Chondrocyte (in vitro differentiated cells): ENCODE measurements at places on chromosomes 1 and 21. TPM values are rescaled to one million over a fixed set of nuclear protein-coding genes. Genes with fewer than 3 reads are reported as not detected.

DNA sequence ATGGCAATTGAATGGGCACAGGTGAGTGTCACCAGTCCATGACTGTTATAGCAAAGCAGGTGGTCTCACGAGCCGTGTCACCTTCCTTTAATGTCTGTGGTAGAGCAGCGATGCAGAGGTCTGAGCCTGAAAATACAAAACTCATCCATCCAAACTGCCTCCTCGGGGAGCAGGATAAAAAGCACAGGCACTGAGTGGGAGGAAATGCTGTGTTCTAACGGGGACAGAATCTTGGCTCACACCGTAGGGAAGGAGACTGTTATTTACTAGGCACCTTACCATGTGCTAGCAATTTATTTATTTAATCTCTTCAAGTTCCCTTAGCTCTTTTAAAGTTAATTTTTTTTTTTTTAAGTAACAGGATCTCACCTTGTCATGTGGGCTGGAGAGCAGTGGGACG lies 1.2 kb downstream of the ASCL5 start:
- peaks cover 10% of the 10 kb centered on the region for H3K27me3 ChIP-seq
- H3K27ac ChIP-seq: no peak overlapping the region
- no peak for DNase-seq
- peaks cover 3% of the 10 kb centered on the region for H3K36me3 ChIP-seq

GRCh38 chr1:83118472-83118871 lies 880.5 kb downstream of the TTLL7 start:
- H3K4me1 ChIP-seq: peaks cover 10% of the 10 kb centered on the region
- no peak for DNase-seq
- H3K27ac ChIP-seq: no peak overlapping the region
- no peaks in the 10 kb centered on the region for H3K36me3 ChIP-seq
- no peaks in the 10 kb centered on the region for H3K27me3 ChIP-seq
- H3K4me3 ChIP-seq: no peak overlapping the region

DNA sequence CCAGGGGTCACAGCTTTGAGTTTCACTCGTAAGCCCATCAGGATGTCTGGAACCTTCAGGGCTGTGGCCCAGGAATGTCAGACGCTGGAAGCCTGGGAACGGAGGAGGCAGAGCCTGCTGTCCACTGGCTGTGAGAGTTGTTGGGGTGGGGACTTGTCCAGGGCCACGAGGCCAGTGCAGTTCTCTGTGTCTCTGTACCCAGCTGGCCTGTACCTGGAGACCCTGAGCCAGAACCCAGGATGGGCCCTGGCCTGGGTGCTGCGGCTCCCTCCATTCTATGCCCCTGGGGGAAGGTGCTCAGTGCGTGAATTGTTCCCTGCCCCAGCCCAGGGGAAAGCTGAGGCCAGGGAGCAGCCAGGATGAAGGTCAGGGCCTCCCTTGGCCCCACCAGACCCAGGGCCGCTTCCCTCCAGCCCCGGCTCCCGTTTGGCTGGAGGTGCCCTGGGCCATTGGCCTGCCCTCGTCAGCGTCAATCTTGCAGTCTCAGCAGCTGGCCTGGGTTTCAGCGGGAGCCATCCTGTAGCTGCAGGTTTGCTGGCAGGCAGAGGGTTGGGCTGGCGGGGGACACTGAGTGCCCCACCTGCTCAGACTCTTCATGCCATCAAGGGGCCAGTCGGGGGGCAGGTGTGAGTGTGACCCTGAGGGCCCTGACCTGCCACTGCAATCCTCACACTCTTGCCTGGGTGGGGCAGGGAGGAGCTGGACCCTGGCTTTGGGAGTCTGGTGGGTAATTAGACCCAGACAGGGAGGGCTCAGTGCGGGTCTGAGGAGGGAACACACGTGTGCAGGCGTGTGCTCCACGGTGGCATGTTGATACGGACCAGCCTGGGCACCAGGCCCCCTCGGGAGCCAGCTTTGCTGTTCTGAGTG lies 724 bp upstream of the CALML6 start:
- no peaks in the 10 kb centered on the region for H3K36me3 ChIP-seq
- no peak for DNase-seq
- peaks cover 8% of the 10 kb centered on the region for H3K4me1 ChIP-seq

DNA sequence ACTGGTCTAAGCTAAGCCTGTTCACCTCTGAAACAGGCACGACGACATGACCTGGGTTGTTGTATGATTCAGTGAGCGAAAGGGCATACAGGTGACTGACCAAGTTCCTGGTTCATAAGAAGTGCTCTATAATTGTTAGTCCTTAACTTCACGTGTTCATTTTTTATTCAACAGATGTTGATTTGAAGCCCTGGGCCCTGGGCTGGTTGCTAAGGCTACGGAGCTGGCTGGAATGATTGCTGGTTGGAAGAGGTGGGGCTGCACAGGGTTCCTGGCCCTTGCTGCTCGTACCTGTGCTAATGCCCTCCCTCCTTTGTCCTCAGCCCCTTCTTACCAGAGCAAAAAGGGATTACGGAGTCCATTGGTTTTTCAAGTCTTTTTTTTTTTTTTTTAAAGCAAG lies 111.3 kb upstream of the CSF3R start:
- H3K27me3 ChIP-seq: peaks cover 50% of the 10 kb centered on the region
- no peak overlapping the region for H3K27ac ChIP-seq
- DNase-seq: no peak
- H3K36me3 ChIP-seq: no peaks in the 10 kb centered on the region

GRCh38 chr1:156571261-156571852 lies 1.0 kb downstream of the IQGAP3 start:
- no peaks in the 10 kb centered on the region for H3K27me3 ChIP-seq
- H3K4me1 ChIP-seq: peaks cover 25% of the 10 kb centered on the region
- H3K27ac ChIP-seq: peak overlapping the region; percentile 97
- no peak for DNase-seq

DNA sequence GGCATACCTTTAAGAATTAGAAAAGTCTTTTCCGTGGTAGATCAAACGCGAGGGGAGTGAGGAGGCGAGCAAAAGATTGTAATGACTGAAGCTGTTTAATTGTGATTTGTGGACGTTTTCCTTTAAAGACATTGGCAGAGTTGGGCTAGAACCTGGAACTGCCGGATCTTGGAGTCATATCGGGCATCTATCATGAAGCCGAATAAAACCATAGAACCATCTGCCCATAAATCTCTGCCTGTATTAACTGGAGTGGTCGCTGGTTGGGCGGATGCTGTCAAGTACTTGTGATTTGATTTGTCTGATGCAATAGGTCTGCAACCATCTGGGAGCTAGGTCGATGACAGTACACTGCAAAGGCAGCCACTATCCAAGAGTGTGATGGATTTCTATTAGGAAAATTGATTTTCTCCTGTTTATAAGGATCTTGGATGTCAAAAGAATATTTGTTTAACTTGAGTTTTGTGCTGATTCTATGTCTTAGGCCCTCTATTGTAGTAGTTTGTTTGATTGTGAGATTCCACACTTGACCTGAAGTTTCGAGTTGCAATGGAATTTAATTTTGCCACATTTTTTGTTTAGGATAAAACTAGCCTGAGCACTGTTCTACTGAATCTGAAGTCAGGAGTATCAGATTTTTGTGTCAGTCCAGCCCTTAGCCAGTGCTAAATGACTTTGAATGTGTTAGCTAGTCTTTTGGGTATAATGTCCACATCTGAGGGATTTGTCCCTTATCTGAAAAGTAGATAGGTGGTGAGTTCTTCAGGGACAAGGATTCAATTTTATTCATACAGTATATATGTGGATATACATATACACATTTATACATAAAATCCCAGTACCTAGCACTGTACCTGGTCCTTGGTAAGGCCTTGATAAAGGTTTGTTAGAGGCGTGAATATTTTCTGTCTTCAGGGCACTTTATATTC lies 1.2 kb downstream of the SARS1 start:
- H3K4me1 ChIP-seq: peaks cover 33% of the 10 kb centered on the region
- H3K27ac ChIP-seq: peak overlapping the region; percentile 100
- DNase-seq: no peak

- no peaks in the 10 kb centered on the region for H3K27me3 ChIP-seq
- no peaks in the 10 kb centered on the region for H3K36me3 ChIP-seq
- peaks cover 22% of the 10 kb centered on the region for H3K4me1 ChIP-seq
- H3K4me3 ChIP-seq: no peak overlapping the region
- no peak for DNase-seq
- peak overlapping the region; percentile 94 for H3K27ac ChIP-seq
Observed at GRCh38 chr1:245085508-245086095, 69.2 kb upstream of the KIF26B start.

DNA sequence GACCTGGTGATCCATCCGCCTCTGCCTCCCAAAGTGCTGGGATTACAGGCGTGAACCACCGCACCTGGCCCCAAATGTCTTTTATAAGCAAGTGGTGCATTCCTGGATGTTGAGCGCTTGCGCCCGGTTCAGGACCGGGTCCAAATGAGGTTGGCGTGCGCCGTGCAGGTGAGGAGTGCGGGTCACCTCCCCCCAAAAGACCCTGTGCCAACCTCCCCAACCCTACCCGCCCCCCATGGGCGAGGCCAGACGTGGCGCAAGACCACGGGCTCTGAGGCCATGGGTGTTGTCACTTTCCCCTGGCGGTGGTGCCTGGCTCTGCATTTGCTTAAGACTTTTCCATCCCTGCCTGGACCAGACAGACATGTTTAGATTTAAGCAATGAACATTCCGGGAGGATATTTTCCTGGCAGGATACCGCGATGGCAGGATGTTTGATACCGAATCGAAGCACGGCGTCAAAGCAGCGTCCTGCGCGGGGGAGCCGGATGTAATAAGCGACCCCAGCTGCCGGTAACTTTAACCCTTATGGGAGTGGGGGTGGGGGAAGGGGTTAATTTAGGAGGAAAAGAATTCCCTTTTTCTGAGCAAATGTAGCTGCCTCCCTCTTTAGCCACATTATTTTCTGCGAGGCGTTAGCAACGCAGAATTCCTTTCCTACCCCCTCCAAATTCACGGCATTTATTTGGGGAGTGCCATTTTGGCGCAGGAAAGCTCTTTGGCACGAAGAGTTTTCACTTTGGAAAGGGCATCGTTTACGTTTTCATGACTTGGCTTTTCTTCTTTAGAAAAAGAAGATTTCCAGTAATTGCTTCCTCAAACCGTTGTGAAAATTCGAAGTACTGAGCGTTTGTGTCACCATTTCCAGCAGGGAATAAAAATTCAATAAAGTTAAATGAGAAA lies 27.8 kb upstream of the RNF187 start:
- peaks cover 42% of the 10 kb centered on the region for H3K4me1 ChIP-seq
- H3K36me3 ChIP-seq: peaks cover 2% of the 10 kb centered on the region
- H3K27me3 ChIP-seq: peaks cover 10% of the 10 kb centered on the region
- peak overlapping the region; percentile 92 for H3K4me3 ChIP-seq
- DNase-seq: no peak

- H3K4me3 ChIP-seq: no peak overlapping the region
- H3K27ac ChIP-seq: no peak overlapping the region
- H3K4me1 ChIP-seq: no peaks in the 10 kb centered on the region
- no peaks in the 10 kb centered on the region for H3K27me3 ChIP-seq
- no peaks in the 10 kb centered on the region for H3K36me3 ChIP-seq
- no peak for DNase-seq
Observed at GRCh38 chr1:59345221-59345620, 48.3 kb downstream of the FGGY start.

DNA sequence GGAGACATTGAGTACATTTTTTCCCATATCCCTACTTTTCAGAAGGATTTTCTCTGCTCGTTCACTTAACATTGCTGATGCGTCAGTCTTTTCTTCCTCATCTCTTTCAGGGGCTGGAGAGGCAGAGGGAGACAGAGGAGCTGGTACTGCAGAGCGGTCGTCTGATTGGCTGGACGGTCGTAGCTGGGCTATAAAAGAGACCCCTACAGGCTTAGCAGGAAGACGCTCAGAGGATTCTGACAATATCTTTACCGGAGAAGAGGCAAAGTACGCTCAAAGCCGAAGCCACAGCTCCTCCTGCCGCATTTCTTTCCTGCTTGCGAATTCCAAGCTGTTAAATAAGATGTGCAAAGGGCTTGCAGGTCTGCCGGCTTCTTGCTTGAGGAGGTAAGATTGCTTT lies at the start of gene RGS4:
RGS4 (plus strand) TSS at position 220 of the 400 bp plus-strand sequence; CDS start at position 344, 124 bp downstream.
- peak within 1 kb of the TSS; percentile 13 for H3K27ac ChIP-seq
- no peaks in the 10 kb centered on the region for H3K27me3 ChIP-seq
- peak within 1 kb of the TSS; percentile 62 for H3K4me3 ChIP-seq
- peaks cover 37% of the 10 kb centered on the region for H3K4me1 ChIP-seq
- DNase-seq: no peak
- H3K36me3 ChIP-seq: peaks cover 6% of the 10 kb centered on the region

- no peaks in the 10 kb centered on the region for H3K27me3 ChIP-seq
- no peak for DNase-seq
- peaks cover 17% of the 10 kb centered on the region for H3K4me1 ChIP-seq
Observed at GRCh38 chr1:42179275-42179674, 14.7 kb upstream of the GUCA2A start.

GRCh38 chr1:151832318-151832980 lies 847 bp upstream of the RORC start:
- H3K36me3 ChIP-seq: no peaks in the 10 kb centered on the region
- peak overlapping the region; percentile 45 for H3K27ac ChIP-seq
- no peak for DNase-seq
- peaks cover 19% of the 10 kb centered on the region for H3K27me3 ChIP-seq
- no peak overlapping the region for H3K4me3 ChIP-seq

- no peaks in the 10 kb centered on the region for H3K27me3 ChIP-seq
- H3K27ac ChIP-seq: peak overlapping the region; percentile 20
- DNase-seq: no peak
- H3K4me3 ChIP-seq: no peak overlapping the region
- H3K36me3 ChIP-seq: peaks cover 17% of the 10 kb centered on the region
Observed at GRCh38 chr1:247056071-247056470, 22.5 kb downstream of the ZNF670 start.

- no peaks in the 10 kb centered on the region for H3K27me3 ChIP-seq
- H3K36me3 ChIP-seq: peaks cover 49% of the 10 kb centered on the region
- no peaks in the 10 kb centered on the region for H3K4me1 ChIP-seq
- no peak overlapping the region for H3K27ac ChIP-seq
- H3K4me3 ChIP-seq: no peak overlapping the region
- DNase-seq: no peak
Observed at GRCh38 chr1:231000639-231001038, 21.7 kb downstream of the ARV1 start.

- no peaks in the 10 kb centered on the region for H3K4me1 ChIP-seq
- no peaks in the 10 kb centered on the region for H3K36me3 ChIP-seq
- no peak for DNase-seq
- H3K4me3 ChIP-seq: no peak overlapping the region
Observed at GRCh38 chr1:83632906-83633305, 366.0 kb downstream of the TTLL7 start.

- H3K4me1 ChIP-seq: peaks cover 3% of the 10 kb centered on the region
- H3K27ac ChIP-seq: no peak overlapping the region
- DNase-seq: no peak
- peaks cover 3% of the 10 kb centered on the region for H3K27me3 ChIP-seq
- H3K4me3 ChIP-seq: no peak overlapping the region
- H3K36me3 ChIP-seq: no peaks in the 10 kb centered on the region
Observed at GRCh38 chr1:219752645-219753044, 139.7 kb upstream of the ZC3H11B start.

- H3K4me3 ChIP-seq: no peak overlapping the region
- H3K27ac ChIP-seq: no peak overlapping the region
- peaks cover 11% of the 10 kb centered on the region for H3K4me1 ChIP-seq
- no peak for DNase-seq
- H3K36me3 ChIP-seq: no peaks in the 10 kb centered on the region
Observed at GRCh38 chr1:110196917-110197765, 13.0 kb upstream of the KCNC4 start.

Gene S100A9
- total RNA-seq: not detected in 3 replicates

Gene PRDX6
- total RNA-seq: 149 to 174 TPM (median 155 TPM) in 3 replicates

Gene ALX3
- not detected in 3 replicates for total RNA-seq

Gene NASP
- total RNA-seq: 38.9 to 76.9 TPM (median 42.3 TPM) in 3 replicates

Gene FAM72D
- total RNA-seq: 0.44 to 0.45 TPM in 2 of 3 replicates, not detected in the other

Gene ZFYVE9
- total RNA-seq: 20.7 to 21.6 TPM (median 20.9 TPM) in 3 replicates

Gene GSTM2
- 24.6 to 41.3 TPM (median 25.8 TPM) in 3 replicates for total RNA-seq

Gene DENND4B
- total RNA-seq: 32.1 to 36.7 TPM (median 36.2 TPM) in 3 replicates

Gene NEGR1
- 6.4 to 9.0 TPM (median 7.7 TPM) in 3 replicates for total RNA-seq

Gene NUDT4B
- 0.85 to 1.6 TPM in 2 of 3 replicates, not detected in the other for total RNA-seq

Gene SLC6A17
- total RNA-seq: 1.6 to 6.1 TPM (median 2.1 TPM) in 3 replicates

Gene SPRR3
- not detected in 3 replicates for total RNA-seq
